Stimulated activated CD4-positive, alpha-beta T cell treated with anti-CD3 and anti-CD28 coated beads, Interleukin-1b, Interleukin-23, amount 100 ng/mL, for 4 hours (primary cell): ENCODE measurements at places on chromosomes 12 and 14.

DNA sequence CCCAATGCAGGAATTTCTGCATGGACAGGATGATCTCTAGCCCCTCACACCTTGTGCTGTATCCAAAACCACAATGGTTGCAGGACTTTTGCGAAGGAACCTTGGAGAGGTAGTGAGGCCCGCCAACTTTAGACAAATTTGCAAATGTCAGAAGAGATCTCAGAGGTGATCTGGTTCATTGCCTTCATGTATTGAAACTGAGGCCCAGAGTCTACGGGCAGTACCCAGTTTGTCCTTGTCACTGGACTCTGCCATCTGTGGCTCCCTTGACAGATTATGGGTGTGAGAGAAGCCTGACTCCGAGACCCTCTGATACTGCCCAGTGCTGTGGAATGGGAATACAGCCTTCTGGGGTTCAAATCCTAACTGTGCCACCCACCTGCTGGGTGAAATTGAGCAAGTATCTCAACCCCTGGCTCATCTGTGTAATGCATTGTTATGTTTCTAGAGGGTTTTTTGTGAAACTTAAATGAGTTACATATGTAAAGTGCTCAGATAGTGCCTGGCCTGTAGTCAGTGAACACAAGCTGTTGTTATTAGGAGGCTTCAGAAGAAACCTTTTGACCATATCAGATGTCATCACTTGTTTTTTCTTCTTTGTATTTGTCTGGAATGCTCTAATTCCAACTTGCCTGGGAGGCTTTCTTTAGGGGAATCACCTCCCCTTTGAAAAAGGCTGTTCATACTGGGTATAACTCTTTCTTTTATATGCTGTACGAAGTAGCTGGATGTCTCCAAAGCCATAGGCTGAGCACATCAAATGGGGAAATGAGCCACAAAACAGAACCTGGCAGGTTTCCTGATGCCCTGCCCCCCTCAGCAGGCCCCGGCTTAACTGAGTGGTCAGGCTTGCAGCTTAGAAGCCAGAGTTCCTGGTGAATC is 71.4 kb upstream of the SRSF5 start:
- DNase-seq = no peak

DNA sequence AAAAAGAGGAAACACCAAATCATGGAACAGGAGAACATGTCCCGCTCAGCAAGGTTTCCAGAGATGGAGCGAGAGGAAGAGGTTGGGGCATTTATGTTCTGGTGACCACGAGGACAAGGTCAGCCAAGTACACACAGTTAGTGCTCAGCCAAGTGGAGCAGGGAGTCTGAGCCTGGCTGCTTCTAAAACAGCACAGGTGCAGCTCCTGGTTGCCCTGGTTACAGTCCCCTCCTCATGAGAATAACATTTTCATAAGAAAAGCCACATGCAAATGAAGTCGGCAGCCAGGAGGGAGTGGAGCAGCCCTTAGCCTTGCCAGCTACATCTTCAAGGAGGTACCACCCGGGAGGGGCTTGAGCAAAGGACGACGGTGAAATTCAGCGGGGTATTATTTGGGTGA is 81.8 kb downstream of the NOS1 start:
- no peak for DNase-seq

- no peak for DNase-seq
These were observed 371.3 kb downstream of the GRIN2B start for GRCh38 chr12:13609894-13610679.

DNA sequence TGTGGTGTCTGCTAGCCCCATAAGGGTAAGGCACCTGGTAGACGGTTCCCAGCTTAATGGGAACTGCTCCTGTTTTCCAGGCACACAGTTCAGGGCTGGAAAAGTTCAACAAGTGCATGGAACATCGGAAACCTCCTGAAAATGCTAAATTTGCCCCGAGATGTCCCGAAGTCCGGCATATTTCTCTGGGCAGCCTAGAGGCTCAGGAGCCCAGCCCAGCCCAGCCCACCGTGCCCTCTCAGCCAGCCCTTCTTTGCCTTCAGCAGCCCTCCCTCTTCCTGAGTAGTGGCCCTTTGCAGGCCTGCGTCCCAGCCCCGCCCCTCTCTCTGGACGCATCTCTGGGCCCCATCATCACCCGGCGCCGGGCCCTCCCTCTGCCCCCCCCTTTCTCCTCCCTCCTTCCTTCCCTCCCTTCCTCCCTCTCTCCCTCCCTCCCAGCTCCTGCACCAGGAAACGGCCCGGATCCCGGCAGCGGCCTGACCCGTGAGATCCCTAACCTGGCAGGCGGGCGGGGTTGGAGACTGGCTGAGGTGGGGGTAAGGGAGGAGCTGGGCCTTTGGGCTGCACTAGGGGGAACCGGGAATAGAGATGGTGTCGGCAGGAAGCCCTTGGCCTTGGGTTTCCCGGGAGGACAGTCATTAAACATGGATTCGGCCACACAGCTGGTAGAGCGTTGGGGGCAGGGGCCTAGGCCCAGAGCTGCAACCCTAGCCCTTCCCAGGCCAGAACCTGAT is at the start of gene BCL2L2:
Gene BCL2L2, plus strand, starts transcription at position 422 of the 734 bp plus-strand sequence. CDS start 935 bp downstream, outside the sequence.
- DNase-seq = no peak

DNA sequence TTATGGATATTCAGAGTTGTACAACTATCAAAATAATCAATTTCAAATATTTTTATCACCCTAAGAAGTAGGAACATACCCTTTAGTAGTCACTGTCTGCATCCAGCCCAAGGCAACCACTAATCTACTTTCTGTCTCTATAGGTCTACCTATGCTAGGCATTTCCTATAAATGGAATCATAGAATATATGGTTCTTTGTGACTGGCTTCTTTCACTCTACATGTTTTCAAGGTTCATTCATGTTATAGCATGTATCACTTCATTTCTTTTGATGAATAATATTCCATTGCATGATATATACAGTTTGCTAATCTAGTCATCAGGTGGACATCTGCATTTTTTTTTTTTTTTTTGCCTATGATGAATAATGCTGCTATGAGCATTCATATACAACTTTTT is 112.4 kb downstream of the PPP1R12A start:
- DNase-seq = no peak

DNA sequence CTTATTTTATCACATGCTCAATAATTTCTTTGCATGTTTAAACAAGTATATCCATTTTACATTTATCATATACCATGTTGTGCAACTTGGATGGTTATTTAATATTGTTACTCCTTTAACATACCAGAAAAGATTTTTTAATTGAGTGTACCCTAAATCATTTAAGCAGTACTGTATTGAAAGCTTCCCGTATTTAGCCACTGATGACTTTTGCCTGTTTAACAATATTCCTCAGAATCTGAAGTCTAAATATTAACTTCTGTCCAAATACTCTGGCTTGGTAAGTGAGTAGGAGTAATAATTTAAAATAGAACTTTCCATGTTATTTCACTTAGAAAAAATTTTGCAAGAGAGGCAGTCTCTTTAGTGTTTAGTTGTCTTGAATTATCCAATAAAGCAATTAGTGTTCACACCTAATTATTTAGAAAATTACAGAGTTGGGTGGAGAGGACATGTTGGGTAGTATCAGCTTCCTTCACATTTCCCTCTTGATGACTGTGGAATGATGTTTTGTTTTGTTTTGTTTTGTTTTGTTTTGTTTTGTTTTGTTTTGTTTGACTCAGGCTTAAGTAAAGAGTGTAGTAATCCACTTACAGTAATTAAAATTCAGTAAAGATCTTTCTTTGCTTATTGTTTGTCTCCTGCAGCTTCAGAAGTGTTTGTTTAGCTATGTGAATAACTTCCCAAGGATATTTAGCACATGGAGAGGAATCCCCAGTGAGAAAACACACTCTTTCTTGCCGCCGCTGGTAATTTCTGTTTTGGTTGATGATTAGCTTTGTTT is 59.5 kb downstream of the DAAM1 start:
- no peak for DNase-seq

DNA sequence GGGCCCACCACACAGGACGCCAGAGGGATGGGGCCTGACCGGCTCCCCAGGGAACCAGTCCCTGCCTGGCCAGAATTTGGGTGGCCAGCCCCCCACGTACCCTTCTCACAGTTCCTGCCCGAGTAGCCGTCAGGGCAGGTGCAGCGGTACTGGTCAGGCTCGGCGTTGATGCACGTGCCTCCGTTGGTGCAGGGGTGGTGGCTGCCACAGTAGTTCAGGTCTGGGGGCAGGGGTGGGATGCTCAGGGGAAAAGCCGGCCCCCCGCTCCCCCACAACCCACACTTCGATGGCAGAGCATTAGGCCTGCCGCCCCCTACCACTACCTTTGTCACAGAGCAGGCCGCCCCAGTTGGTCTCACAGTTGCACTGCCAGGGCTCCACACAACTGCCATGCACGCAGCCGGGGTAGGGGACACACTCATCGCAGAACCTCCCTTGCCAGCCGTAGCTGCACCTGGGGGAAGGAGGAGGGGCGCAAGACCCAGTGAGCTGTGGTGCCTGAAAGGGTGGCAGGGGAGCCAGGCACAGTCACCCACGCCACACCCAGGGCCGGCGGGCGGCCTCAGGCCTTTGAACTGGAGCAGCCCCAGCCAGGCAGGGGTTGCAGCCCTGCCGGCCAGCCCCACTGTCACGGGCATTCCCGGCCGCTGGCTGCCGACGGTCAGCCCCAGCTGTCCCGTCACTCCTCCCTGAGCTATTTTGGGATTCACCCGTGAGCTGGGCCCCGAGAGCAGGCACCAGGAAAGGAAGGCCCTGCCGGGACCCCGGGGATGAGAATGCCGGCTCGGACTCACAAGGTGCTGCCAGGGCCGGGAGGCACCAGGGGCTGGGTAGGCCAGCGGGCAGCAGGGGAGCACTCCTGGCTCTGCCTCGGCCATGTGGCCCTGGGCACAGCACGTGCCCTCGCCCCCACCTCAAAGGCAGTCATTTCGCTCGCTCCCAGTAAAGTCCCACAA is 16.5 kb downstream of the JAG2 start:
- DNase-seq = no peak

DNA sequence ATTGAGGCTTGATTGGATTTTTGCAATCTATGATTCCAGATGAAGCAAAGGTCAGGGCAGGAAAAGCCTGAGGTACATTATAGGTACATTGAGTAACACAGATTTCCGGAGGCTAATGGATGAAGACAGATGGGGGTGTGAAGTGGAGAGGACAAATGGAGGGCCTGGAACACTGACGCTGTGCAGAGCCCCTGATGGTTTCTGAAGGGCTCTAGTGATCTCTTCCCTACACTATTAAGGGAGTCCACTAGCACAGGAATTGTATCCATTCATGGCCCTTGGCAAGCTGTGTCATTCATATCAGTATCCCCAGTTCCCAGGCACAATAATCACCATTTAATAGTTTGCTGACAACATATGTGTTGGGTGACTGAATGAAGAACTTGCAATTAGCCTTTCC is 284.8 kb downstream of the ITPR2 start:
- no peak for DNase-seq

GRCh38 chr14:86038387-86039042 is 508.6 kb downstream of the FLRT2 start:
- peak; percentile 14 for DNase-seq

DNA sequence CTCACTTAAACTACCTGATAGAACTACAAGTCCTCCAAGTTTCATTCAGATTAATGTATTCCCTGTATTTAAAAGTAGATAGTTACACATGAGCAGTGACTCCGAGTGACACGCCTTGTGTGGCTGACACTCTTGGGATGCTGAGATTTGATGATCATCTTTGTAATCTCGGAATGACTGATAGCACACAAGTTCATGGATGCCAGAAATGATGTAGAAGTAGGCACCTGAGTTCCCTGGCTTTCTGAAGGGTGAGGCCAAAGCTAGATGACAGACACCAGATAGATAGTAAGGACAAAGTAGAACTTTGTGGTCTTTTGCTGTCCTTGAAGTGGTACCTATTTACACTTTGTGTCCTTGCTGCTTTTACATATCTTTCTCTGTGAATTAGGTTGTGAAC is 491.2 kb downstream of the PCNX1 start:
- DNase-seq = no peak

DNA sequence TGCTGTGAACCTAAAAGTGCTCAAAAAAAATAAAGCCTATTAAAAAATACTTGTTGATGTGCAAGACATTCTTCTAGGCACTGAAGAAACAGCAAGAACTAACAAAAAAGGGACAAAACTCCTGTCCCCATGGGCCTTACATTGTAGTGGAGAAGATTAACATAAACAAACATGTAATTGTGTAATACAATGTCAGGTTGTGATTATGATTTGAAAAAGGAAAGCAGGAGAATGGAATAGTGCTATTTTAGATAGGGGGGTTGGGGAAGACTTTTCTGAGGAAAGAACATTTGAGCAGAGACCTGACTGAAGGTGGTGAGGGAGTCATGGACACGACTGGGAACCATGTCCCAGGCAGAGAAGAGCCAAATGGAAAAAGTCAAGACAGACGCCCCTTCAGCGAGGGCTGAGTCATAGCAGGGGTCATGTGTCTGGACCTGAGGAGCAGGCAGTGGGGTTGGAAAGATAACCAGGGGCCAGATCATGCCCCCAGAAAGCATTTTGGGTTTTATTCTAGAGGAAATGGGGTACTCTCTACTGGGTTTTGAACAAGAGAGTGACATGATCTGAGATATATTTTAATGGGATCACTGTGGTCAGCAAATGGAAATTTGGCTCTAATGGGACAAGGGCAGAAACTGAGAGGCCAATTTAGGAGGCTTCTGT is 19.4 kb upstream of the IFNG start:
- no peak for DNase-seq

DNA sequence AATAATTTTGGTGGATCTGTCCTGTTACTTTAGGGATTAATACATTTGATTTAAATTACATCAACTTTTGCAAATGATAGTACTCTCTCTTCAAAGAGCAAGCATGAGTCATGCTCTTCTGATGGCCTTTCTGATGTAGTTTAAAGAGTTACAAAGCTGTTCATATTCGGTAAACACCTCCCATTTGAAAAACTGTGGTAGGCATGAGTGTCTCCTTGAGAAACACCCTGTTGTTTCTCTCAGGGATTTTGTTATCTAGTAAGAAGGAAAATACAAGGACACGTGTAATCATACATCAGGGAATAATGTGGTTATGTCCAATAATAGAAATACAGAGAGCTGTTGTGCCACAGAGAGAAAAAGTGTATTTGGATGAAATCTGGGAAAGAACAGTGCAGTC is 53.3 kb upstream of the E2F7 start:
- no peak for DNase-seq

DNA sequence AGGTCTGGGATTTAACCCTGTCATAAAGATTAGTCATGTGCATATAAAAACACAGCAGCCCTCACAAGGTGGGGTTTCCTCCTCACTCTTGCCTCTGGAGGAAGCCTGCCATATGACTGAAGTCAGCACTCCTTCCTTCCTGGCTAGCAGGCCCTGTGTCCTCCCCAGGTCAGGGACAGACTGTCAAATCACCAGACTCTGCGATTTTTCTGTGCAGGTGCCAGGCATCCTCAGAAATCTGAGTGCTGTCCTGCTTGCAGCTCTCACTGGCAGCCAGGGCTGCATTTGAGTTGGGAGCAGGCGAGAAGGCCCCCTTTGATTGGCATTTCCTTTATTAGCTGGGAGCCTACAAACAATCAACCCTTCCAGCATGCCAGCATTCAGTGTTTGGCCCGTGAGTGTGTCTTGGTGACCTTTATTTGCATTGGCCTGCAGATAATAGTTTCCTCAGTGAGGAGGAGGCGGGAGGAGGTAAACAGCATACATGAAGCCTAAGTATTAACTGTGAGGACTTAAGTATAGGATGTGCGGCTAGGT is 183.8 kb upstream of the ARHGAP5 start:
- no peak for DNase-seq

GRCh38 chr12:89379148-89379838 is 27.0 kb upstream of the DUSP6 start:
- DNase-seq = no peak
